ENCODE measurements at places on chromosomes 3 and 15.

GRCh38 chr3:129936757-129937156 lies 37.8 kb upstream of the TRH start:
- DNase-seq: no peak

DNA sequence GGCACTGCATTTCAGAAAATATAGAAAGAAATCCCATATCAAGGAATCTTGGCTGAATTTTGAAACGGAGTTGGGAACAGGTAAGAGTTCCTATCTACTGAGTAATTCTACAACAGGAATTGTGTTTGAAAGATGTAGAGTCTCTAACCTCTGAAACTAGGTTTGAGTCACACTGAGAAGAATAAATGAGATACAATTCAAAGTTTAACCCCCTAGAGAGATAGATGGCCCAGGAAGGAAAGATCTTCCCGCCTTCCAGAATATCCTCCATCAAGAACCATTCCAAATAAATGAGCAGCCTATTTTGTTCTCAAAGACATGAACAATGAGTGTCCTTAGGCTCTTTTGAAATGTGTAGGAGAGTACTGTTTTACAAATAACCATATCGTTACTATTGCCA lies 2.9 kb upstream of the ANP32A start:
- no peak for DNase-seq

GRCh38 chr15:79863886-79864285 lies 32.9 kb downstream of the MTHFS start:
- peak; percentile 72 for DNase-seq

- no peak for DNase-seq
Measured at GRCh38 chr15:23566071-23566554, 639 bp downstream of the MKRN3 start.

DNA sequence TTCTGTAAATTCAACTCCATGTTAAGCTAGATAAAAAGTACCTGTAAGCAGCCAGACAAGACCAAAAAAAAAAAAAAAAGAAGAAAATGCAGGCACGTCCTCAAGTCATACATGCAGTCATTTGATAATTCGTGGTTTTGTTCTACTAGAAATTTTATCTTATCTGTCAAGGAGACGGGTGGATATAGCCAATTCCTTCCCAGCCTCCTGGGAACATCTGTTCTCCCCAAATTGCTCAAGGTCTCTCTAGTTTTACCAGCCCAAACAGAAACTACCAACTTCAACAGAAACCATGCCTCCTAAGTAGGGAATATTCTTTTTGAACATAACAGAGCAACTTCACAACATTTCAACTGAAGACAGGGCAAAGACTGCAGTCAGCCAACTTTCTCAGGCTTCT lies 19.5 kb downstream of the RYK start:
- no peak for DNase-seq

- DNase-seq: no peak
Measured at GRCh38 chr15:39593071-39593655, 12.3 kb downstream of the THBS1 start.

DNA sequence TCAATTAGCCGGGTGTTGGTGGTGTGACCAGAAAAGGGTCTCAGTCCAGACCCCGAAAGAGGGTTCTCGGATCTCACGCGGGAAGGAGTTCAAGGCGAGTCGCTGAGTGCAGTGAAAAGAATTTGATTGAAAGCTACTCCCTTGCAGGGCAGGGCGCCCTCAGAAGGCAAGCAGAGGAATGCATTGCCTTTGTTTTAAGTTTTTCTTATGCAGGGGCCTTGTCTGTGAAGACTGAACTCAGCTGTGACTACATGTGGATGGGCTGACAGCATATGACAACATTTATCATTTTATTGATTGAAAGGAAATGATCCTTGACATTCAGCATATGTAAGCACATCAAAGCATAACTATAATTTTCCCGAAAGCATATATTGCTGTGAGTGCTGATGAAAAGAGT lies 11.8 kb downstream of the CPN2 start:
- DNase-seq: no peak
